ENCODE measurements at places on chromosomes 7 and 10.
A peak's percentile ranks its signal among the peaks of the same experiment; 100 is the strongest.

DNA sequence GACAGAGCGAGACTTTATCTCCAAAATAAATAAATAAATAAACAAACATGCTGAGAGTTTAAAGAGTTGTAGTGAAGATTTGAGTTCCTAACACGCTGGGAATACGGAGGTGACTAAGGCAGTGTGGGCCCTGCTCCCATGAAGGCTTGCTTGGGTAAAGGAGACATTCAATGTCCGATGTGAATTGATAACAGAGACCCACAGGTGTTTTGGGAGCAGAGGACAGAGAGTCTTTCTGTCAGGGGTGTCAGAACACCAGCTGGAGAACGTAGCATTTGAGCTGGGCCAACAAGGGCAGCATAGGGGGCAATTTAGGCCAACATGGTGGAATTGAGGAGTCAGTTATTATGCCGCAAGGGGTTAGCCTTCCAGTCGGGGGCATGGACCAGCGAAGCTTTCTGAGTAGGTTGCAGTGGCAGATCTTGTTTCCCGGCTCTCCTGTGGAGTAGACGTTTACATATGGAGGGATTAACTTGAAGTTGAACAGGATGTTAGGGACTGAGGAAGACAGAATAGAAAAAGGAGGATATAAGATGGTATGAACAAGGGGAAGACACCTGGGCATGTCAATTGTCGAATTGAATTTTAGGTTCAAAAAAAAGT, 5.6 kb downstream of the PROSER2 start:
- no peak for DNase-seq

DNA sequence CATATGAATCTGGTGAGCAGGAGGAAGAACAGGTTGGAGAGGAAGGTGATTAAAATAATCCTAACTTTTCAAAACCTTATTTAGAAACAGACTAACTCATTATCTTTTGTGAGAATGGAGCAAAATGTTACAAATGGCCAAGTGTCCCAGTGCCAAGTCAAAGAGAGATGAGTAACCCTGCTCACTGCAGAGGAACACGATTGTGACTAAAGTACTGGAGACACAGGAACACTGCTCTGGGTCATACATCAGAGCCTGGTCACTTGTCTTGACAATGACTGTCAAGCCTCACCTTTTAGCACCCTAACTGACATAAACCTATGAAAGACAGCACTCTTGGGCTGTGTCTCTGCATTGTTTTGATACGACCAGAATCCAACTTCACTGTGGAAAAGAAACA, 108.8 kb downstream of the SGMS1 start:
- no peak for DNase-seq

- DNase-seq = no peak
Measured at GRCh38 chr10:75281974-75282373, 46.2 kb upstream of the COMTD1 start.

DNA sequence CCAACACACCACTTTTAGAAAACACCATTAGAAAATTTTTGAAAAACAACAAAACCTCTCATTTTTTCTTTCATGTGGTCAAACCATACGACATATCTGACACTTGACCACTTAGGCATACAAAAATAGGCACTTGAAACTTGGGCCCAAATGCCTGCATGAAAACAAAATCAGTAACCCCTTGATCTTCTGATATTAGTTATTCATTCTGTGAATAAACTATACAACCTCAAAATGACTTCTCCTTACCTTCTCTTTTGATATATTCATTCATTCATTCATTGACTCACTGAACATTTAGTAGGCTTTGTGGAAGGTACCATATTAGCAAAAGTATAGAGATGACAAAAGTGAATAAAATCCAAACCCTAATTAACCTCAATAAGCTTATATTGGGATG, 26.4 kb downstream of the ITGB1 start:
- no peak for DNase-seq

DNA sequence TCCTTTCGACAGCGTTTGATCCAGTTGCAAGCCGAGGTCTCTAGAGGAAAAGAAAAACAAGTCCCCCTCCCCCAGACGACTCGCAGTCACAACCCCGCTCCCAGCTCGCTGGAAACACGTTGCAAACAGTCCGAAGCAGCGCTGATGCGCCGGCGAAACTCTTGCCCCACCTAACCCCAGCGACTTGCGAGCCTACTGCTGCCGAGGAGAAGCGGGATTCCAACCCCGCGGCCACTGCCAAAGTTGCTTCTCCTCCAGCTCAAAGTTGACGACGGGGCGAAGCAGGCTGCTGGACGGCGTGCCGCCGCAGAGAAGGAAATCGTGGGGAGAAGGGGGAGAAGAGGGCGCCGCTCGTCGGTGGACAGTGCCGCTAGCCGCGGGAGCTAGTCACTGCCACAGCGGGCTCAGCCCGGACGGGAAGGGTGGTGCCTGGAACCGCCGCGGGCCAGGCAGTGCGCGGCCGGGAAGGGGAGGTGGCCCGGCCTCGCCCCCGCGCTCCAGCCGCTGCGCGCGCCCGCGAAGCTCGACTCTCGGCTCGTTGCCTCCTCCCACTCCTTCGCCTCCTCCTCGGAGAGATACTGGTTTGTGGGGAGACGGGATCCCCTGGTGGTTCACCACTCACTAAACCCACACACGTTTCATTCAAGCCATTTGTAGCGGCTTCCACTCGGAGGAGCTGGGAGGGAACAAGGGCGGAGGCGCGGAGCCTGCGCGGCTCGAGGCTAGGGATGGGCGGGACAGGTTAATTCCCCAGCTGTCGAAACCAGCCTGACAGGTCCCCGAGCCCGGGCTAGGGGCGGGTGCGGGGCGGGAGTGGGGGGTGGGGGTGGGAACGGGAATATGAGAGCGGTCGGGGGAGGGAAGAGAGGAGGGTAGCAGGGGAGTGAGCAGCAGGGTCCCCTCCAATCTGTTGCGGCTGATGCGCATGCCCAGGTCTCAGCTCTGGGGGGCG, at the start of gene GPR37:
Gene GPR37 (minus strand): TSS at position 392 of the 952 bp plus-strand sequence. CDS start 816 bp downstream, outside the sequence.
- DNase-seq = peak; percentile 35

DNA sequence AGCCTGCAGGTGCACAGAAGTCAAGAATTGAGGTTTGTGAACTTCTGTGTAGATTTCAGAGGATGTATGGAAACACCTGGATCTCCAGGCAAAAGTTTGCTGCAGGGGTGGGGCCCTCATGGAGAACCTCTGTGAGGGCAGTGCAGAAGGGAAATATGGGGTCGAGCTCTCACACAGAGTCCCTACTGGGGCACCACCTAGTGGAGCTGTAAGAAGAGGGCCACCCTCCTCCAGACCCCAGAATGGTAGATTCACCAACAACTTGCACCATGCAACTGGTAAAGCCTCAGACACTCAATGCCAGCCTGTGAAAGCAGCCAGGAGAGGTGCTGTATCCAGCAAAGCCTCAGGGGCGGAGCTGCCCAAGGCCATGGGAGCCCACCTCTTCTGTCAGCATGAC, 205.8 kb downstream of the CCSER2 start:
- no peak for DNase-seq

DNA sequence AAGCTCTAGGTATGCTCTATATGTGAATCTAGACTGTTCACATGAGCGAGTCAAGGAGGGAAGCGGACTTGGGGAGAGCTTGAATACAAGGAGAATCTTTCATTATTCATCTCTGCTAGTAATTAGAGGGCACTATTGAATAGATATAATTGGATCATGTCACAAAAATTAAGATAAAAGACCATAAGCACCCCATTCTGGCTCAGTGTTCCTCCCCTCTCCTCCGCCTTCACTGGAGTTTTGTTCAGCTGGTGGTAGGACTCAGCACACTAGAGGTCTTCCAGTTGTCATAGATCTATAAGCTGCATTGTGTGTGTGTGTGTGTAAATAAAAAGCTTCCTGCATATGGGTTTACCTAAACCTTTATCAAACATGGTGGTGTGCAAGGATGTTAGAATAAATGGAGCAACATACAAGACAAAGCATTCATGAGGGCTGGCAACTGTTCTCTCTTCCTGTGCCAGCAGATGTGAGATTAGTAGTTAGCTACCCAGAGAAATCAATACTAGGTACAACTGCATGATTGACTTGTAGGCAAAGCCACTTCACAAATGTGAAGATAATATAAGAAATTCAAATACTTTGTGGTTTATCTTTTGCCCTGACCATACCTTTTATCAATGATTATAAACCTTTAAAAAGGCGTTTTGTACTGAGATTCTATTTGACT, 142.6 kb downstream of the CREB5 start:
- DNase-seq = no peak

- no peak for DNase-seq
Measured at GRCh38 chr7:22229148-22229547, 127.8 kb downstream of the RAPGEF5 start.

- no peak for DNase-seq
Measured at GRCh38 chr10:130108934-130109604, 1.6 kb downstream of the C10orf143 start.

DNA sequence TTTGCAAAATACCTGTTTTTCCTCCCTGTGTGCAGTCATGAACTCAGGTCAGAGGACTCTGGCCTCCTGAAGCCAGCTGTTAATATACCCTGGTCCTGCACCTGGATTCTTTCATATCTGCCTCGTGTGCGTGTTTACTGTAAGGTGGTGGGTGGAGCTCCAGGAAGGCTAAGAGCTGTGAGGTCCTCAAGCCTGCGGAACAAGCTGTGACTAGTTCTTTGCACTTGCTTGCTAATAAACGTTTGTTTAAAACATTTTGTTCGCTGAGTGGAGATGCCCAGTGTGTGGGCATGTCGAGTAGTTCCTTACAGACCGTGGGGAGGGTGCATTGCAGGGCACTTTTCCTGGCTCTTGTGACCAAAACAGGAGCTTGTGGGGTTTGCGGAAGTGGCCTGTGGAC, 139.0 kb downstream of the DOCK1 start:
- no peak for DNase-seq

DNA sequence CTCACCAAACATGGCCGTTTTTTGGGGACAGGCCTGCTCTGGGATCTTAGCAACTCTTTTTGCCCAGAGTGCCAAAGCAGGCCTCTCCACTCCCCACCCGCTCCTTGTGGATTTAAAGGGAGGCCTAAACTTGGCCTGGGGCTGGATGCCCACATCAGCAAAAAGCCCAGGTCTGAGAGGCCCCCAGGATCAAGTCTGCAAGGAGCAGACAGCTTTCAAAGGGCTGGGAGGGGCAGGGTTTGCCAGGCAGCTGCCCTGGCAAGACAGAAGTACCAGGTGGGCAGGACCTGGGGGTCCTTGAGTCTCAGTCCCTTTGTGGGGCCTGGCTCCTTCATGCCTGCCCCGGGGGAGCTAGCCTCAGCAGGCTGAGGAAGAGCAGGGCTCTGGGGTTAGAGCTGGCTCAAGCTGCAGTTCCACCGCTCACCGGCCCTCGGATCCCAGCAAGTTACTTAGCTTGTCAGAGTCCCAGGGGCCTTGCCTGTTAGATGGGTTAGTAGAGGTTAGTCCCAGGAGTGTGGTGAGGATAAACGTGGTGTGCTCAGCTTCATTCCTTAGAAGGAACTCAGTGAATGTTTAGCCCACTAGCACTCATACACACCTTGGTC, 56.2 kb downstream of the ARHGAP22 start:
- no peak for DNase-seq

DNA sequence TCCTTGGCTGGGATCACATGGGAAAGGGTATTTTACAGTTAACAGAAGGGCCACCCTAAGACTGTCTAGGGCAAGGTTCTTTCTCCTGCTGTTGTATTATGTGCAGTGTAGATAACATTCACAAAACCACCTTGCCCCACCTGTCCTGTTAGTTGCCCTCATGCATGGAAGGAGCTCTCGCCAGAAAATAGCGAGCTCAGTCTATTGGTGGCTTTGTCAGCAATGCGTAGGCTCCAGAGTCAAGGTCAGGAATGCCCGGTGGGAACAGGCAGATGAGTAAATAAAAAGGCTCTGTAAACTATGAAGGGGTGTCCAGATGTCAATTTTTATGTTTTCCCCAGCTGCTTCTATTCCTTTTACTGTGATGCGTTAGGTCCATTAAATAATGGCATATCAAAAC, 107.1 kb upstream of the WDR11 start:
- no peak for DNase-seq

GRCh38 chr7:139897422-139898090, 68.5 kb downstream of the TBXAS1 start:
- no peak for DNase-seq

- DNase-seq = no peak
Measured at GRCh38 chr7:42314696-42315095, 77.7 kb upstream of the GLI3 start.

GRCh38 chr7:70353946-70354335, 755.7 kb downstream of the AUTS2 start:
- DNase-seq = no peak

DNA sequence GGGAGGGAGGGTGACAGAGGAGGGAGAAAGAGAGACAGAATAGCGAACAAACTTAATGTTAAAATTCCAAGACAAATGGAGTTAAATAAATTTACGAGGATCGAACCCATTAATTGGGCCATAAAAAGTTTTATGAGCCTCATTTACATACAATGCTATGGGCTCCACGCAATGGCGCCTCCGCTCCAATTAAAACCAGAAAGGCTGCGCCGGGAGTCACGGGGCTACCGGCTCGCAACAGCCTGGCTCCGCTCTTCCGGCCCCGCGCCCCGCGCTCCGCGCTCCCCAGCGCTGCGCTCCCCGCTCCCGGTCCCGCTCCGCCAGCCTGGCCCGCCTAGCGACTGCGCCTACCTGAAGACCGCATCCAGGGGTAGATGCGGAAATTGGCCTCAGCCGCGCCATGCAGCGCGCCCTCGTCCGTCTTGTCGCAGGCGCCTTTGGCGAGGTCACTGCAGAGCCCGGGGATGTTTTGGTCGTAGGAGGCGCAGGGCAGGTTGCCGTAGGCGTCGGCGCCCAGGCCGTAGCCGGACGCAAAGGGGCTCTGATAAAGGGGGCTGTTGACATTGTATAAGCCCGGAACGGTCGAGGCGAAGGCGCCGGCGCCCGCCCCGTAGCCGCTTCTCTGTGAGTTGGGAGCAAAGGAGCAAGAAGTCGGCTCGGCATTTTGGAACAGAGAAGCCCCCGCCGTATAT, 513 bp downstream of the HOXA7 start:
- DNase-seq = peak; percentile 45

- no peak for DNase-seq
Measured at GRCh38 chr7:48976253-48976652, 51.9 kb downstream of the CDC14C start.

DNA sequence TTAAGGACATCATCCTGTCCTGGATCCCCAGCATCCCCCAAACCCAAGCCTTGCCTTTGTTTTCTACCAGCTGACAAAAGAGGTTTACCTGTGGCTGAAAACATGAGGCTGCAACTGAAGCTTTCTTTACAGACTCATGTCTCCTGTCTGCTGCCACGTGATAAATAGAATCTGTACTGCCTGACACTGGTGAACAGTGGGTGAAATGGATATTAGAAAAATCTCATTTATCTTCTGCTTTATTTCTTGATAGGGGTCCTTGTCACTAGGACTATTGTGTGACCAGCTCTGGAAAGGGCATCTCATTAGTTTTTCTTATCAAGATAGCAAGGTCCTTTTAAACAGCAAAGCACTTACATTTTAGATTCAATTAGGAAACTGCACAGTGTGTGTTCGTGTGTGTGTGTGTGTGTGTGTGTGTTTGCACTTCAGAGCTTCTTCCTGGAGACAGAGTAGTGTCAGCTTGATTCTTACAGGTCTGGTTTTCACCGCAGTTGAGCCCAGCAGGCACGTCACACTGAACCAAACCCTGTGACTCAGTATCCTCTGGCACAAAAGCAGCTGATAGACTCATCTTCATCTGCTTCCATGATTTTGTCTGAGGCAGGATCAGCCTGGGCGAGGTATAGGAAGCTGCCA, 373.5 kb upstream of the CELF2 start:
- DNase-seq = peak; percentile 60

GRCh38 chr10:46096446-46096845, 50.4 kb upstream of the MSMB start:
- DNase-seq = peak; percentile 68

- DNase-seq = no peak
Measured at GRCh38 chr10:66832781-66833422, 92.9 kb upstream of the LRRTM3 start.

GRCh38 chr7:85498031-85498430, 311.2 kb upstream of the SEMA3D start:
- no peak for DNase-seq

GRCh38 chr10:124384172-124384571, 34.6 kb downstream of the OAT start:
- DNase-seq = no peak

Data from AG10803 (cell line).